ENCODE measurements at places on chromosomes 3 and 15.

DNA sequence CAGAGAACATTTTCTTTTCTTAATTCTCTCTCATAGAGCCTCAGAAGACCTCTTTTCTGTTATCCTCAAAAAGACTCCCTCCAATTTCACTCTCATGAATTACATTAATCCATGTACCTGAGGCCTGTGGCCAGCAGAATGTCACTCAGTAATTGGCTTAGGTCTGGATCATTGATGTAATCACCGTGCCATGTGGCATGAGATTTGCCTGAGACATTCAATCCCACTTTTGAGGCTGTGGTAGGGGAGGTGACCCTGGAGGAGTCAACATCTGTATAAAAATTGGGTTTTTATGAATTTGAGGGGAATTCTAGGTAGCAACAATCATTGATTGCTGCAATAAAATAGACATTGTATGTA lies 295.3 kb downstream of the GBE1 start:
- DNase-seq, result no peak

DNA sequence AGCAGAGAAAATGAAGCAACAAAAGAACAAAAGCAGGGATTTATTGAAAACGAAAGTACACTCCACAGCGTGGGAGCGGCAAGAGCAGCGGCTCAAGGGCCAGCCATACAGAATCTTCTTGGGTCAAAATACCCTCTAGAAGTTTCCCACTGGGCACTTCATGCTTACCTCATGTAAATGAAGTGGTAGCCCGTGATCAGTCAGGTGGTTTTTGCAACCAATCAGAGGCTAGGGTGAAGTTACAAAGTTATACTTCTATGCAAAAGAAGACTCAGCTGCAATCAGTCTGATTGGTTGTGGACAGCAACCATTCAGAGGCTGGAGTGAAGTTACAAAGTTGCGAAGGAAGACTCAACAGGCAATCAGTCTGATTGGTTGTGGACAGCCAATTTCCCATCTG lies 37.8 kb upstream of the TRH start:
- DNase-seq, result no peak

DNA sequence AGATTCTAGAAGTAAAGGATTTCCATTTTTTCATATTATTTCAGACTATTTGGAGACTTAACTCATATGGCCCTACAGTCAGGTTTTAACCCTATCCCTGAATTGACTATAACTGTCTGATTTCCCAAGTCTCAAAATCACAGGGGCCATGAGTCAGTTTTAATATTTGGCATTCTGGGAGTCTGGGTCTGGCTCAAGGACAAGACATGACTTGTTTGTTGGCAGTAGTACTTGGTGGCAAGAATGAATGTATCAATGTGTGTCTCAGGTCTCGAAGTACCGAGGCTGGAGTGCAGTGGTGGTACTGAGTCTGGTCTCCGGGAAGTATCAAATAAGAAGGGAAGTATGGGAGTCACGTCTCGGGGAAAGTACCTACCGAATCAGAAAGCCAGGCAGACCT lies 10.8 kb downstream of the UMPS start:
- DNase-seq, result no peak

GRCh38 chr3:112744825-112745566 lies 101.7 kb downstream of the CD200R1L start:
- DNase-seq, result no peak

- DNase-seq, result no peak
These were observed 221.8 kb downstream of the ZIC1 start for GRCh38 chr3:147630921-147631415.

DNA sequence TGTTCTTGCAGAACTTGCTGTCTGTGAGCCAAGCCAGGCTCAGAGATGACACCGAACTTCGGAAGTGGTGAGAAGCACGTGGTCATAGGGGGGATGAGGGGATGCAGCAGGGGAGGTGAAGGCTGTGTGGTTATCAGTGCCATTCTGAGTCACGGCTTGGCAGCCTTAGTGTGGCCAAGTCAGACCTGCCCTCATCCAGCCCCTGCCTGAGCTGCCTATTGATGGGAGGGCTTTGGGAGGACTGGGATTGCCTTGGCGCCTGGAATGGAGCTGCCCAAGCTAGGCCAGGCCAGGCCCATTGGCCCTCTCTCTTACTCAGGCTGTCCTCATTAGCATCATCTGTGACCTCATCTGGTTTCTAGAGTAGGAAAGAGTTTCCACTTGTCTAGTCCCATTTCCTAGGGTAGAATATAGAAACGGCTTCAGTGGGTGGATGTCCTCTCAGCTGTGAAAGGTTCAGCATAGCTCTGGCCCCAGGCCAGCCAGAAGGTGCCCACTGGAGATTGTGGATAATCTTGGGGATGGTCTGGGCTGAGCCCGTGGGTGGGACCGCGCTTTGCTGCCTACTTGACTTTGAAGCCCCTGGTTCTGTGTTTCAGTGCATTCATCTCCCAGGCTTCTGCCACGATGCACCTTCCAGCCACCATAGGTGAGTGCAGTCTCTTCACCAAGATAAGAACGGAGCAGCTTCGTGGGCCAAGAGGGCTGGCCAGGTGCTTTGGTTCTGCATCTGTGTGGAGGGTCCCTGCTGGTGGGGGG lies 7.2 kb downstream of the FAH start:
- no peak for DNase-seq

DNA sequence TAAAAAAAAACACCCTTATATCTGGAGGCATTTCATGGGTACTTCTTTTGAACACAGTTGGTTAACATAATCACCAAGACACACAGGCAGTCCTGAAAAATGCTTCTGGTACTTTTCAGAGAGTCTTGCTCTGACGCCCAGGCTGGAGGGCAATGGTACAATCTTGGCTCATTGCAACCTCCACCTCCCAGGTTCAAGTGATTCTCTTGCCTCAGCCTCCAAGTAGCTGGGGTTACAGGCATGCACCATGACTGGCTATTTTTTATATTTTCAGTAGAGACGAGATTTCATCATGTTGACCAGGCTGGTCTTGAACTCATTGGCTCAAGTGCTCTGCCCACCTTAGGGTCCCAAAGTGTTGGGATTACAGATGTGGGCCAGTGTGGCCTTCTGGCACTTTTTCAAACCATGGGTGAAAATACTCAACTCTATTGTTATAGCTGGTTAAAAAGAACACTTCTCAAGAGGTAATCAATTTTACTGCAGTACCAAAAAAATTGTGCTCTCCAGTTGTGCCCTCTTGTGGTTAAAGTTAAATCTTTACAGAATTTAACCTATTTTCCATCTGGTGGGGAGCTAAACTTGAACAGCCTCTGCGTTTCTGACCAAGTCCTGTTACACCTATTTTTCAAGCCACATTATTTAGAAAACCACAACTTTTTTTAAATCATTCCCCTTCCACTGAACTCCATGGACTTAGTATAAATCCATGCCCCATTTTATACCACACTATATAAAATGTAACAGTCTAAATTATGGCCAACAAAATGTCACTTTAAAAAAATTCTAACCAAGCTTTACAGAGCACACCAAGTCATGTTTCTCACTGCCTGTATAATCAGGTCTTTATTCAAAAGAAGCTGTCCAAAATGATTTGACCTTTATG lies 1.2 kb upstream of the SNAPC5 start:
- DNase-seq, result no peak

DNA sequence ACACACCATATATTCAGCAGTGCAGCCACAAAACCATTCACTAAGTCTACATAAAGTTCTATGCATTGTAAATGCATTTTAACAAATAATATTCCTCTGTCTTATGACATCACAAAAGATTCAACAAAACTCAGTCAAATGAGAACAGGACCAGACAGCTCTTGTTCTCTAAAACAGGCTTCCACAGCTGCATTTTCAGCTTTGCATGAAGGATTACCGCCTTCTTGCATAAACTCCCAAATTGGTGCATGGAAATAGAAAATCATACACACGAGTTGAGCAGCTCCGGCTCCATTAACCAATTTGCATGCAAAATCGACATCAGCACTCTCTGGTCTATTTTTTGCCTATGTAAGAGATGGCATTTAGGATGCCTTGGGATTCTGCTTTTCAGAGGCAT lies 66.4 kb downstream of the RFTN1 start:
- no peak for DNase-seq

DNA sequence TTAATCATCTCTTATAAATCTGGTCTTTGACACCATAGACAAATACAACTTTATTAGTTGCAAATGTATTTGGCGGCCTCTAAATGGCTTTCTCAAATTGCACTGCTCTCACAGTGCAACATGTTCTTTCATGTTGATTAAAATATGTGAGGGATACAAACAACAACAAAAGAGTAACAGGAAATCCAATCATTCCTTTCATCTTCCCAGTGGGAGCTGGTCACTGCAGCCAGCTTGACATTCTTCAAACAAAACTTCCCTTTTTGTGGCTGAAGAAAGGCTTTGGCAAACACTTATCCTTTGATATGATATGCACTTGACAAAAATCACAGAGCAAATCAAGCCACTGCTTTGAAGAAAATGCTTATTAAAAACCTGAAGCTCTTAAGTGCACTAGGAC lies 973.6 kb downstream of the EPHA3 start:
- DNase-seq, result no peak

GRCh38 chr3:16190704-16191103 lies 16.2 kb downstream of the GALNT15 start:
- DNase-seq, result no peak

- DNase-seq, result no peak
These were observed 1.2 kb downstream of the COL8A1 start for GRCh38 chr3:99639579-99639978.

- no peak for DNase-seq
These were observed 262.0 kb upstream of the UMPS start for GRCh38 chr3:124467980-124468902.

GRCh38 chr3:68220832-68221231 lies 566.4 kb upstream of the SUCLG2 start:
- no peak for DNase-seq

- DNase-seq, result no peak
These were observed 26.8 kb downstream of the PAQR5 start for GRCh38 chr15:69325456-69325971.

- DNase-seq, result no peak
These were observed 5.8 kb upstream of the PLA2G4D start for GRCh38 chr15:42100021-42100800.

DNA sequence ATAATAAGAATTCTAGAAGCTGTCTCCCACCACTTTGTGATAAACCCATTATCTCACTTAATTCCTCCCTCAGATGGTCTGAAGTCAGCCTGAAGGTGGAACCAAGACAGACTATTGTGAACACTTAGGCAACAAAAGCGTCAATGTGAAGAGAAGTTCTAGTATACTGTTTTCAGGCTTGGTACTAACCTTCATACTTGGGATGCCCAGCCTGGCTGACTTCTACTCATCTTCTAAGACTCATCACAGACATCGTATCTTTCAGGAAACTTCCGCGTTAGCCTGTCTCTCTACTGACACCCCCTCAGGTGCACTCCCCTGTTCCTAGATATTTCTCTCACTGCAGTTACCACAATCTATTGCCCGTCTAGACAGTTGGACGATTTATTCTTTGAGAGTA lies 201.2 kb downstream of the SATB1 start:
- DNase-seq, result no peak

DNA sequence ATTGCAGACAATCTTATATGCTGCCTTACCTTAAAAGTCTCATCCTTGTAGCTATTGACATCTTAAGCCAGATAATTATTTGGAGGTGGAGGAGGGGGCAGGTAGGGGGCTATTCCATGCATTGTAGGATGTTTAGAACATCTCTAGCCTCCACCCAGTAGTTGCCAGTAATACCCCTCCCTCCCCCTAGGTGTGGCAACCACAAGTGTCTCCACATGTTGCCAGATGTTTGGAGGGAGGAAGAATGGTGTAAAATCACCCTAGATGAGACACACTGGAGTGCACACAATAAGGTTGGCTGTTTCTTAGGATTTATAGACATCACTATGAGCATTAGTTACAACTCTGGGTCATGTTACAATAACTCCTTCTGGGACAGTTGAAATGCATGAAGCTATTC lies 27.4 kb downstream of the GORASP1 start:
- no peak for DNase-seq

DNA sequence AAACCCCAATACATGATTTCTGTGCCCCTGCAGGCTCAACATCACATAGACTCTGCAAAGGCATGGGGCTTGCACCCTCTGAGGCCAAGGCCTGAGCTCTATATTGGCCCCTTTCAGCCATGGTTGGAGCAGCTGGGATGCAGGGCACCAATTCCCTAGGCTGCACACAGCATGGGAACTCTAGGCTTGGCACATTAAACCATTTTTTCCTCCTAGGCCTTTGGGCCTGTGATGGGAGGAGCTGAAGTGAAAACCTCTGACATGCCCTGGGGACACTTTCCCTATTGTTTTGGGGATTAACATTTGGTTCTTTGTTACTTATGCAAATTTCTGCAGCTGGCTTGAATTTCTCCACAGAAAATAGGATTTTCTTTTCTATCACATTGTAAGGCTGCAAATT lies 1629.5 kb downstream of the OTOL1 start:
- DNase-seq, result no peak

DNA sequence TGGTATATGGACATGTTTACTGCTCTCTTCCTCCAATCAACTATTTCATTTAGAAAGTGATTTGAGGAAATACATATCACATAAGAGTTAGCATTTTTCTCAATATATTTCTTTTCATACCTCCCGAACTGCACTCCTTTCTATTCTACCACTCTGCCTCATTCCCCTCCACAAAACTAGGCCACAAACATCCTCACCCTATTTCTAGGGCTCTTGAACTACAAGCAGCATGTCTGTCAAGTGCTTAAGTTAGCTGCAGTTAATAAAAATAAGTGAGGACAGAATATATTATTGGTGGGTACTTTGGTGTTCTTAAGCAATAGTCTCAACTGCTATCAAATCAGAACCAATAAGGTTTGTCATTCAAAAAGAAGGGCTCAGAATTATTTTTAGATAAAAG lies 125.1 kb downstream of the CLASP2 start:
- no peak for DNase-seq

- no peak for DNase-seq
These were observed 20.3 kb upstream of the PPP4R2 start for GRCh38 chr3:72976281-72976741.
